ENCODE measurements at places on chromosomes 12 and 14. TPM values are rescaled to one million over a fixed set of nuclear protein-coding genes. Genes with fewer than 3 reads are reported as not detected.

DNA sequence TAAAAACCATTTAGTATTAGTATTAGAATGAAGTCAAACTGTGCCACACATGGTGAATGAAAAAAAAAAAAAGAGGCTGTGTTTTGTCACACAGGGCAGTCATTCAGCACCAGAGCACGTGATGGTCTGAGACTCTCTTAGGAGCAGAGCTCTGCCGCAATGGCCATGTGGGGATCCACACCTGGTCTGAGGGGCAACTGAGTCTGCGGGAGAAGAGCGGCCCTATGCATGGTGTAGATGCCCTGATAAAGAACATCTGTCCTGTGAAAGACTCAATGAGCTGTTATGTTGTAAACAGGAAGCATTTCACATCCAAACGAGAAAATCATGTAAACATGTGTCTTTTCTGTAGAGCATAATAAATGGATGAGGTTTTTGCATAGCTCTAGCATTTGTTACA lies 12.2 kb upstream of the BDKRB1 start:
- no peak overlapping the region for H3K4me3 ChIP-seq
- peaks cover 32% of the 10 kb centered on the region for H3K36me3 ChIP-seq
- H3K27ac ChIP-seq: no peak overlapping the region
- no peaks in the 10 kb centered on the region for H3K27me3 ChIP-seq
- no peak for DNase-seq

DNA sequence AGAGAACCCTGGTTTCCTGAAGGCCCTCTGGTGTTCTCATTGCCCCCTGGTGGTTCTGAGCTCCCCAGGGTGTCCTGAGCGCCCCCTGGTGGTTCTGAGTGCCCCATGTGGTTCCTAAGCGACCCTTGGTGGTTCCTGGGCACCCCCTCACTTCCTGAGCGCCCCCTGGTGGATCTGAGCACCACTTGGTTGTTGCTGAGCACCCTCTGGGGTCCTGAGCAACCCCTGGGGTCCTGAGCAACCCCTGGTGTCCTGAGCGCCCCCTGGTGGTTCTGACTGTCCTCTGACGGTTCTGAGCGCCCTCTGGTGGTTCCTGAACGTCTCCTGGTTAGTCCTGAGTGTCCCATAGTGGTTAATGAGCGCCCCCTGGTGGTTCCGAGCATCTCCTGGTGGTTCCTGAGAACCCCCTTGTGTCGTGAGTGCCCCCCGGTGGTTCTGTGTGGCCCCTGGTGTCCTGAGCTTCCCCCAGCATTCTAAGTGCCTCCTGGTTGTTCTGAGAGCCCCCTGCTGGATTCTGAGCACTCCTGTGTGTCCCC lies 568.3 kb downstream of the TMEM121 start:
- H3K27ac ChIP-seq: no peak overlapping the region
- no peak overlapping the region for H3K4me3 ChIP-seq
- H3K27me3 ChIP-seq: no peaks in the 10 kb centered on the region
- DNase-seq: peak; percentile 27
- no peaks in the 10 kb centered on the region for H3K4me1 ChIP-seq

DNA sequence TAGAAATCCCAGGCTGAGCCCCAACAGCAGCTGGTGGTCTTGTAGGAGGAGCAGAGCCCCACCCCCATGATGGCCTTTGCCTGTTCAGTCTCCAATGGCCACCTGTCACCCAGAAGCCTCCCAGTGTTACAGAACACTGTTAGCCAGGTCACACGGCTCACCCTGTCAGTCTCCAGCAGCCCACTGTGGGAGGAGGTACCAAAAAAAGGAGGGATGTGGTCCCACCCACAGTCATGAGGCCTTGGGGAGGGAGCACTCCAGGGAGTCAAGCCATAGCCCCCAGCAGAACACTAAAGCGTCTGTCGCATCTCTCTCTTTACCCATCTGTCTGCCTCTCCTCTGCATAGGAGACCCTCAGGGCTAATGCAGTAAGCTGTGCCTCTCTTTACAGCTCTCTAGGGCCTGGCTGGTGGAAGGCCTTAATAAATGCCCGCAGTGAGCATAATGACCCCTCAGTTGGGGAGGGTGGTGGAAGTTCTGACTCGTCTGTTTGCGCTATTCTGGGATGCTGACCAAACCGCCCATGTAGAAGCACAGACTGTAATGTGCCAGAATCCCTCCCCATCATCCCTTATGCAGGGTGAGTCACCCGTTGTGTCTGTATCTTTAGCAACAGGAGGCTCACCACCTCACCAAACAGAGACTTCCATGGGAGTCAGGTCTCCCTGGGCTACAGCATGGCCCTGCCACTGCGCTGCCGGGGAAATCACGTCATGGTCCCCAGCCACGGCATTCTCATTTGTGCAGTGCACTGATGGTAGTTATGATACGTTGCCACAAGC lies 14.6 kb downstream of the C14orf132 start:
- H3K36me3 ChIP-seq: no peaks in the 10 kb centered on the region
- H3K4me3 ChIP-seq: no peak overlapping the region
- H3K27me3 ChIP-seq: no peaks in the 10 kb centered on the region

GRCh38 chr12:85616201-85616600 lies 220.0 kb downstream of the RASSF9 start:
- H3K36me3 ChIP-seq: no peaks in the 10 kb centered on the region
- no peak for DNase-seq
- H3K27ac ChIP-seq: no peak overlapping the region

GRCh38 chr12:42608196-42608825 lies 18.8 kb upstream of the PRICKLE1 start:
- no peaks in the 10 kb centered on the region for H3K4me1 ChIP-seq
- no peaks in the 10 kb centered on the region for H3K36me3 ChIP-seq
- no peak overlapping the region for H3K27ac ChIP-seq
- DNase-seq: no peak
- H3K27me3 ChIP-seq: no peaks in the 10 kb centered on the region
- H3K4me3 ChIP-seq: no peak overlapping the region

- no peak overlapping the region for H3K4me3 ChIP-seq
- no peak for DNase-seq
- no peaks in the 10 kb centered on the region for H3K27me3 ChIP-seq
- H3K4me1 ChIP-seq: peaks cover 34% of the 10 kb centered on the region
Measured at GRCh38 chr12:50248883-50249282, 34.4 kb downstream of the LIMA1 start.

DNA sequence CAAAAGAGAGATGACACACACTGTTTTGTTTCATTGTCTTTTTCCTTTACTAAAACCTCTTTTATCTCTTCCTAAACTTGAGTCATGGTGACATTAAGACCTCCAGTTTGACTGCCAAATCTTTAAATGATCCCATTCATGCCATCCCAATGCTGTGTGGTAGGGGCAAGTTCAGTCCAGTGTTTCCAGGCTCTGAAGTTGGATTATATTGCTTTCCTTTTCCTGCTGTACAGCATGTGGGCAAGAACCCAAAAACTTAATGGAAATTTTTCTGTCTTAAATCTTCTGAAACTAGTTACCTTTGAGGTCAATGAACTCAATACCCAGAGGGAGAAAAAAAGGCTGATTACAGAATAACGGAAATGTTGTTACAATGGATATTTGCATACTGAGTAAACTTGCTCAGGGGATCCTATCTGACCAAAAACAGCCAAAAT lies 187.1 kb upstream of the FAR2 start:
- no peaks in the 10 kb centered on the region for H3K36me3 ChIP-seq
- no peak overlapping the region for H3K4me3 ChIP-seq
- H3K4me1 ChIP-seq: peaks cover 13% of the 10 kb centered on the region

GRCh38 chr14:23320584-23321571 lies at the start of gene PABPN1:
Gene PABPN1, plus strand, starts transcription at chr14:23321457. Its CDS starts 13 bp downstream, at chr14:23321470.
- H3K4me1 ChIP-seq: peaks cover 36% of the 10 kb centered on the region
- peaks cover 41% of the 10 kb centered on the region for H3K36me3 ChIP-seq
- peak within 1 kb of the TSS; percentile 99 for H3K27ac ChIP-seq
- peak within 1 kb of the TSS; percentile 90 for H3K4me3 ChIP-seq
- peak; percentile 100 for DNase-seq

DNA sequence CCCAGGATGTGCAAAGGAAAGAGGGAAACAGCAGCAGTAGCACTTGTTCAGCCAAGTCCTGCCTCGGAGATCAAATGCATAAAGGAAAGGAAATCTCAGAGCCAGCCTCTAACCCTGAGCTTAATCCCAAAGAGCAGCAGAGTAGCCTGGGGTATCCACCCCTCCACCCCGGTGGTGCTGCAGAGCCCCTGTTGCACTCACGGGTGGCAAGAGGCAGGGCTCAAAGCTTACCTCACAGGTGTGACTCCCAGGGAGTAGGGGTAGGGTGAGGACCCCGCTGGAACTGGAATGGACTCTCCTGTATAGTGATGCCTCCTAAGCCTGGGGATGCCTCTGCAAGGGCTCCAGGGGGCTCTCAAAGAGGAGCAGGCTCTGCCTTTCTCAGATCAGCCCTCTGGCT lies 211.1 kb downstream of the CACNA1C start:
- H3K27ac ChIP-seq: no peak overlapping the region
- no peaks in the 10 kb centered on the region for H3K36me3 ChIP-seq
- DNase-seq: no peak
- no peak overlapping the region for H3K4me3 ChIP-seq

DNA sequence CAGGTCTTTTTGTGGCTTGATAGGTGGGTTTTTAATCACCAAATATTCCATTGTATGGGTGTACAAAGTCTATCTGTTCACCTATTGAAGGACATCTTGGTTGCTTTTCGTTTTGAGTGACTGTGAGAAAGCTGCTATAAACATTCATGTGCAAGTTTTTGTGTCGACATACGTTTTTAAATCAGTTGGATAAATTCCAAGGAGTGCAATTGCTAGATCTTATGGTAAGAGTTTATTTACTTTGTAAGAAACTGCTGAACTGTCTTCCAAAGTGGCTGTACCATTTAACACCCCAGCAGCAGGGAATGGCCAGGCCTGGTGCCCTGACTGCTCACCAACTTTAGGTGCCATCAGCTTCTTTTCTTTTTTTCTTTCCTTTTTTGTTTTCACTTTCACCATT lies 45.5 kb upstream of the C14orf180 start:
- no peaks in the 10 kb centered on the region for H3K27me3 ChIP-seq
- H3K4me1 ChIP-seq: peaks cover 4% of the 10 kb centered on the region
- no peaks in the 10 kb centered on the region for H3K36me3 ChIP-seq
- no peak overlapping the region for H3K4me3 ChIP-seq
- H3K27ac ChIP-seq: no peak overlapping the region
- DNase-seq: no peak

GRCh38 chr14:89521988-89522387 lies 105.0 kb upstream of the FOXN3 start:
- no peak overlapping the region for H3K27ac ChIP-seq
- no peak overlapping the region for H3K4me3 ChIP-seq
- H3K27me3 ChIP-seq: no peaks in the 10 kb centered on the region

DNA sequence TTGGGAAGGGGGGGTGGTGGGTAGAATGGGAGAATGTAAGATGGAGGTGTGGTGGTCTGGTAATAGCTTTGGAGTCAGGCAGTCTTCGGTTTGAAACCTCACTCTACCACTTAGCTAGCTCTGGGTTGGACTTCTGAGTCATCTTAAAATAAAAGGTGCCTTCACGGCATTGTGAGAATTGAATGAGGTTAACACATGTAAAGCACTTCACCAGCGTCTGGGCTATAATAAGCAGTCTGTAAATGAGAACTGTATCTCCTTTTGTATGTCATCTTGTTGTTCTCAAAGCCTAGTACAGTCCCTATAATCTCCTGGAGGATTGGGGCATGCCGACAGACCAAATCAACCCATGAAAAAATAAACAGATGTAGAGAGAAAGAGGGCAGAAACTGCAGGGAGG lies 11.2 kb downstream of the C2CD5 start:
- no peaks in the 10 kb centered on the region for H3K27me3 ChIP-seq
- H3K36me3 ChIP-seq: no peaks in the 10 kb centered on the region
- peaks cover 43% of the 10 kb centered on the region for H3K4me1 ChIP-seq
- no peak for DNase-seq

DNA sequence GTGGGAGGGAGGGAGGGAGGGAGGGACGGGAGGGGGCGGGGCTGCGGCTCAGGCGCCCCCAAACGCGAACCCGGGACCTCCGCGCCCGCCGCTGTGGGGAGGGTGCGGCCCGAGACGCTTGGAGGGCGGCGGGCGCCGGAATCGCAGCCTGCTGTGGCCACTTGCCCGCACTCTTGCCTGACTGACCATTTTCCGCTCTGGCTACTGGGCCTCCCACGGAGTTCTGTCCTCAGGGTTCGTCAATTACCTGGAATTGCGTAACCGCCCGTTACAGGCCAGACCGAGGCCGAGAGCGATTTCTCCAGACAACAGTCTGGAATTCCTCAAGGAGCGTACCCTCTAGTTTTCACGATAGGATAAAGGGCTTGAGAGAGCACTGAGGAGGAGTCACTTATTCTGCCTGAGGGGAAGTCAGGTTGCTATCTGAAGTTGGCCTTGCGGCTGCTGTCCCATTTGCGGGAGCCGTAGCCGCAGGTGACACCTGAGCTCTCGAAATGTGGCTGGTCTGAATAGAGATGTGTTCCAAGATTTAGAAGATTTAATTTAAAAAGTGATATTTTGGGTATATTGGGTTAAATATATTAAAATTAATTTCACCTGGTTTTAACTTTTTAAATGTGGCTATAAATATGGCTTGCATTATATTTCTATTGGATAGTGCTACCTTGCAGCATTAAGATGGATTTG lies 446 bp upstream of the ZNF641 start:
- peaks cover 20% of the 10 kb centered on the region for H3K36me3 ChIP-seq
- H3K27ac ChIP-seq: peak overlapping the region; percentile 97
- H3K27me3 ChIP-seq: no peaks in the 10 kb centered on the region
- DNase-seq: peak; percentile 72

- peak; percentile 50 for DNase-seq
- H3K27me3 ChIP-seq: no peaks in the 10 kb centered on the region
- no peaks in the 10 kb centered on the region for H3K4me1 ChIP-seq
- no peaks in the 10 kb centered on the region for H3K36me3 ChIP-seq
- H3K27ac ChIP-seq: no peak overlapping the region
- H3K4me3 ChIP-seq: no peak overlapping the region
Measured at GRCh38 chr12:124036657-124037109, 63.7 kb downstream of the ZNF664 start.

UBE2N gene
- total RNA-seq: 17.9 TPM

EFS gene
- total RNA-seq: 7.0 TPM

TAS2R8 gene
- total RNA-seq: not detected

CSRP2 gene
- not detected for total RNA-seq

LRRC10 gene
- total RNA-seq: not detected

MYH7 gene
- not detected for total RNA-seq

ZNF268 gene
- total RNA-seq: under 0.01 TPM

THAP2 gene
- 4.3 TPM for total RNA-seq
